NCI-H187 treated with DMSO at 0.1 percent for 48 hours (cell line): ENCODE measurements at places on chromosomes 4 and X.

DNA sequence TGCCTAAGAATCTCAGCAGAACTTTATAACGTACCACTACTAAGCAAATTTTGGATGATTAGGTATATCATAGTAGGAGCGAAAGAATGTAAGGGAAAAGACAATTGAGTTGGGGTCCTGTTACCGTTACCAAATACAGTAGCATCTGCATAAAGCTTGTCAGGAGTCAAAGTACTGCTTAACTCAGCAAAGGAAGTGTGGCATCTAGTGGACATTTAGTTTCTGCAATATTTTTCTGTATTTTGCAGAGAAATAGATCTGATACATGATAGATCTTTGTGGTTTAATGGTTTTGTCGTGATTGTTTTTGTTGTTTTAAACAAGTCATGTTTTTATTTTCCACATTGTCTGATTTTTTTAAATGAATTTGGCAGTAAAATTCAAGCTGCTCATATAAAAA lies 81.0 kb upstream of the SMARCAD1 start:
- no peak for DNase-seq

DNA sequence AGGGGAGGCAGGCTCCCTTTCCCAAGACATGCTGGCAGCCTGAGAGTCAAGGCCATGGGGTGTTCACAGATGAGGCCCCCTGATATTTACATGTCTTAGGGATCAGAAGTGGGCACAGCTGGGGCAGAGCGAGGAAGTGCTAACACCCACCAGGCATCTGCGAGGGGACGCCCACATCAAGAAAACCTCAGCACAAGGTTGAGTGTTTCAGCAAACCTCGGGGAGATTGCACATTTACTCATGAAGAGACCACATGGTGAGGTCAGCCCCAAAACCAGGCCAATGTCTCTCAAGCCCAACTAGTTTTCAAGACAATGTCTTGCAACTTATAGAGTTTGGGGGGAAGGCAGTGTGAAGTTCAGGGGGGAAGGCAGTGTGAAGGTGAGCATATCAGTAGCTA lies 55.2 kb downstream of the CLNK start:
- no peak for DNase-seq

DNA sequence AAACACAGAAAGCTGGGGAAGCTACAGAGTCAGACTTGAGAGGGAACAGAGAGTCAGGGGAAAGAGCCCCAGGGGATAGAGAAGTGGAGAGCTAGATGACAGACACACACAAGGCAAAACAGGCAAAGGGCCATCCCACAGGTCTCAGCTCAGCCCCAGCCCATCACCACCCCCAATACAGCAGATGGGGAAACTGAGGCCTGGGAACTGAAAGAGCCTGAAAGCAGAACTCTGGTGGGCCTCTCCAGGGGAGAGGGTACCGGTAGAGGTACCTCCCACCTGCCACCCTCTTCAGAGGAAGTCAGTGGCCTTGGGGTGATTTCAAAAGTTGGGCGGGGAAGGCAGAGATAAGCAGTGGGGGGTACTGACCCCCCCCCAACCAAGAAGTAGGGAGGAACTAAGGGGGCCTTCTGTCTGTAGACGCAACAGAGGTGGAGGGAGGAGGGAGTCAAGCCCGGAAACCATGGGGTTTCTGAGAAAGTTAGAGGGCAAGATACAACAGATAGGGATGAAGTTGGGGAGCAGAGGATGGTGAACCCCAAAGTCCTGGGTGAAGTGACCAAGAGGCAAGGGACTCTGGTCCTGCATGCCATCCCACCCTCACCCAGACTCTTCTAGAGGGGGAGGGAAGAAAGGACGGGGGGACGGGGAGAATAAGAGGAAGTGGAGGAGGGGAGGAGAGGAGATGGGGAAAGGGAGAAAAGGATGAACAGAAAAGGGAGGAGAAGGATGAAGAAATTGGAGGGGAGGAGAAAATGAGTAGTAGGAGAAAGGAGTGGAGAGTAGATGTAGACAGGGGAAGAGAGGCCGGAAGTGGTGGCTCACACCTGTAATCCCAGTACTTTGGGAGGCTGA lies 3.2 kb downstream of the GATA1 start:
- DNase-seq = no peak

- DNase-seq = no peak
Measured at GRCh38 chr4:121709766-121710405, 13.1 kb upstream of the ANXA5 start.

- no peak for DNase-seq
Measured at GRCh38 chr4:52860361-52860760, 1.8 kb upstream of the RASL11B start.

DNA sequence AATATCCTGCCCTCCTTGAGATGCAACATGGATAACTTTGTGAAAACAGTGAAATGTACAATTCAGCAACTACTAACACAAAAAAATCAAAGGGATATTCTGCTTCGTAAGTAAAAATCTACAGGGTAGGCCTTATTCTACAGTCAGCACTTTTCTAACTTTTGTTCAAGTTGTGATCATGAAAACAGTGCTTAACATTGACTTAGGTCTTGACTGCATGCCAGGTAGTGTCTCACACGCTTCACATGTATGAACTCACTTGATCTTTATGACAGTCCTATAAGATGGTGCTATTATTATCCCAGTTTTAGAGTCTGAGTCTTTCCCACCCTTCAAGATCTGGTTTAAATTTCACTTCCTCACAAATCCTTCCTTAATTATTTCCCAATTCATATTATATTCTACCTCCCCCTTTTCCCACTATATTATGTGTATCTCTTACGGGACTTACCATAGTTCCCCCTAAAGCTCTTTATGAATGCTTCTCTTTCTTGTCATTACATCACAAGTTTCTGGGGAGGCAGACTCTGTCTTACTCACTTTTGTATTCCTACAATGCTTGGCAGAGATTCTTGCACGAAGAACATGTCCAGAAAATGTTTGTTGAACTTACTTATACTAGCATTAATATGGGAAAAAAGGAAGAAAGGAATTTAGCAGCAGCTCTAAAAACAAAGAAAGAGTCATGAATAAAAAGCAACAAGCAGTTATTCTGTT lies 179.8 kb downstream of the SCFD2 start:
- DNase-seq = no peak

DNA sequence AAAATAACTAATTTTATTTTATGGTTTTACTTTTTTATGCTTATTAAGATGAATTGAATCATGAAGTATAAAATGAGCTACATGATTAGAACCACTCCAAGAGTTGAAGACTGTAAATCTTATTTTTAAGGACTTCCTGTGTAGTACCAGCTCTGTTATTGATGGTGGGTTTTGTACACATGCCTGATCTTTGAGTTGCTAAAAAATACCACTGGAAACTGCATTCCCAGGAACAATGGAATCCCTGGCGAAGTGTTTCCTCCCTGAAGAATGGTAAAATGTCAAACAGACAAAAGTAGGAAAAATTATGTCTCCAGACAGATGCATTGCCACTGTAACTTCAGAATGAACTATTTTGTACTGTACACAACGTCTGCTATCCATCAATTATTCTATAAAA lies 935.4 kb upstream of the TENM3 start:
- DNase-seq = no peak

DNA sequence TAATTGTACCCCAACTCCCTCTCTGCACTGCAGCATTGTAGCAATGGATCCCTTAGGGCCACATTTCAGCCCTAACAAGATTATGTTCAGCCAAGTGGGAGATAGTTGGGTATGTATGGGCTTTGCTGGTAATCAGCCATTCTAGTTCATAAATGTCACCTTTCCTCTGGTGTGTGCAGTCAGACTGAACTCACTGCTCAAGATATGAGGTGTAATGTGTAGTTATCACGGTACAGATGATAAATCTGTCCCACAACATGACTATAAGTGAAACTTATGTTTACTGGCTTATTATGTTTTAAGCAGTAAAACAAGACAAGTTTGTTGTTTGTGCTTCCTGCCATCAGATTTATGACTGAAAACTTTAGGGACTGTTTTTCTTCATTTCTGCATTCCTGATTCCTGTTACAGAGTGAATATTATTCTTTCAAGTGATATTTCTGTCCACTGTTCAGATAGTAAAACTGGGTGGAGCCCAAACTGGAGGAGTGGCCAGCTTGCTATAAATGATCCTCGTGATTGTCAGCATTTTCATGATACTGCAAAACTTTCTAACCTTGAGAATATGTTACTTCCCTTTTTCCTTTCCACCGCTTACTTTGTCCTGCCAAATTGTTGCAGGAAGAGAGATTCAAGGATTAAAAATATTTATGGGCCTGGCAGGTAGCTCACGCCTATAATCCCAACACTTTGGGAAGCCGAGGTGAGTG lies 44.9 kb downstream of the ANAPC4 start:
- DNase-seq = no peak

- DNase-seq = no peak
Measured at GRCh38 chr4:81442484-81443085, 29.1 kb downstream of the RASGEF1B start.

GRCh38 chr4:1850276-1850675 lies 5.7 kb downstream of the LETM1 start:
- no peak for DNase-seq

- DNase-seq = no peak
Measured at GRCh38 chrX:102593367-102593766, 5.9 kb upstream of the ARMCX5 start.

DNA sequence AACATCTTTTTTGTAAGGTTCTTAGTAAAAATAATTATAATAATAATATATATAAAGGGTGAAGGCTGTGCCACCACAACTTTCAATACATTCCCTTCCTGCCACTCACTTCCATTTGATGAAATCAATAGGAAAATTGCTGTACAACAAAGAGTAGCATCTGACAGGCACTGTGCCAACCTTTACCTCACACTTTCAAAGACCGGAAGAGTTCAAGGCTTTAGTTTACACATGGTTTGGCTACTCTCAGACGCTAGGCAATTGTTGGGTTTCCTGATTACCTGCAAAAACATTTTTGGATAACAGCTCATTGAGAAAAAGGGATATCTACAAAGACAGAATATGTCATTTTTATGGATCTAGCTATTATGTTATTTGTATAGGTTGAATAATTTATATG lies 5.5 kb upstream of the ING2 start:
- no peak for DNase-seq

GRCh38 chr4:140834839-140835495 lies 78.8 kb upstream of the TBC1D9 start:
- no peak for DNase-seq

DNA sequence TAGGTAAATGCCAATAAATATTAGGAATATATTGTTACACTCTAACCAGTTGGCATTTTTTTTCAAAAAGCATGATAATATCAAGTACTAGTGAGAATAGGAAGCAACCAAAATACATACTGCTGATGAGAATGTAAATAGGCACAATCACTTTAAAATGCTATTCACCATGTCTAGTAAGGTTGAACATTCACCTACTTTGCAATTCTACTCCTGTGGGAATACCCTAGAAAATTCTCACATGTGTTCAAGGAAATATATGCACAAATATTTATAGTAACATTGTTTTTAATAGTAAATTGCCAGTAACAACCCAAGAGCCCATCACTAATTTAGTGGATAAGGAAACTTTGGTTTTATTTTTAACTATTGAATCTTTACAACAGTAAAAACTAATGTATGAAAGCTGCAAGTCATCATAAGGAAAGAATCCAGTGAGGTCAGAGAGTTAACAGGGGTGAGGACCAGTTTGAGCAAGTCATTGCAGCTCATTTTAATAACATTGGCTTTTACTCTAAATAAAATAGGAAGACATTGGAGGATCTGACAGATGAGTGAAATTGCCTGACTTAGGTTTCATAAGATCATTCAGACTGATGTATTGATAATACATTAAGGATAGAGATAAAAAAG lies 23.6 kb downstream of the FSTL5 start:
- DNase-seq = no peak
